ENCODE measurements at places on chromosomes 5 and 9. TPM values are rescaled to one million over a fixed set of nuclear protein-coding genes. Genes with fewer than 3 reads are reported as not detected.

GRCh38 chr5:92780057-92780456, 801.0 kb downstream of the NR2F1-AS1 start:
- no peak for DNase-seq

Gene TMOD1
- total RNA-seq = 0.09 TPM

Gene FAM221B
- total RNA-seq = not detected

GRCh38 chr9:133485531-133486260, 6.8 kb upstream of the SLC2A6 start:
- DNase-seq = no peak

Gene NFX1
- total RNA-seq = 36.3 TPM

GRCh38 chr9:126513159-126514036, 100.3 kb upstream of the LMX1B start:
- DNase-seq = no peak

Gene FBXL7
- 5.9 TPM for total RNA-seq

Gene MARVELD2
- total RNA-seq = 0.39 TPM

- DNase-seq = no peak
These were observed 380.3 kb downstream of the GADD45G start for GRCh38 chr9:89985068-89985467.

Gene TMC1
- total RNA-seq = 0.75 TPM

Gene SPINK4
- not detected for total RNA-seq

Gene PKD2L2
- total RNA-seq = not detected

GRCh38 chr5:36027711-36028110, 36.5 kb upstream of the UGT3A1 start:
- no peak for DNase-seq

Gene TIMD4
- total RNA-seq = not detected

DNA sequence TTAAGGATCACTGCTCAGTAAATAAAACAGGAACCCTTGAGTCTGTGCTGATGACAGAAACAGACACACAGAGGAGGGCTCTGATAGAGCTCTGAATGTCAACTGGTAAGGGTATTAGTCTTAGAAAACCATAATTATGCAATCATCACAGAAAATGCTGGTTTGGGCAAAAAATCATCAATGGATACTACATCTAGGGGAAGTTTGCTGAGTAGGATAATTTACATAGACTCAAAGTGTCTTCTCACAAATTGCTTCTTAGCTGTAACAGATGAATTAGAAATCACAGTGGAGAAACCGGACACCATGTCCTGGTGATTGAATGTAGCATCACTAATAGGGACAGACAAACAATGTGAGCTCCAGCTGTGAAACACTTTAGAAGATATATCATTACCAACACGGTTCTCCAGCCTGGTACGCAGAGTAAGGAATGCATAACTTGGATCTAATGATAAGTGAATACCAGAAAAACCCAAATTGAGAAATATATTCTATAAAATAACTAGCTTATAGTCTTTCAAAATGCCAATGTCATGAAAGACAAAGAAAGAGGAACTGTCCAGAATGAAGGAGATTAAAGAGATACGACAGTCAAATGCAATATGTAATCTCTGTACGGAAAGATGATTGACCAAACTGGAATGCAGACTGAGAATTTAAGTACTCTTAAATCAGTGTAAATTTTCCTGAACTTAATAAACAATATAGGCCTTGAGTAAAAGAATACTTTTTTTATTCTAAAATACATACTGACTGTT, 17.3 kb downstream of the CHD1 start:
- peak; percentile 89 for DNase-seq

DNA sequence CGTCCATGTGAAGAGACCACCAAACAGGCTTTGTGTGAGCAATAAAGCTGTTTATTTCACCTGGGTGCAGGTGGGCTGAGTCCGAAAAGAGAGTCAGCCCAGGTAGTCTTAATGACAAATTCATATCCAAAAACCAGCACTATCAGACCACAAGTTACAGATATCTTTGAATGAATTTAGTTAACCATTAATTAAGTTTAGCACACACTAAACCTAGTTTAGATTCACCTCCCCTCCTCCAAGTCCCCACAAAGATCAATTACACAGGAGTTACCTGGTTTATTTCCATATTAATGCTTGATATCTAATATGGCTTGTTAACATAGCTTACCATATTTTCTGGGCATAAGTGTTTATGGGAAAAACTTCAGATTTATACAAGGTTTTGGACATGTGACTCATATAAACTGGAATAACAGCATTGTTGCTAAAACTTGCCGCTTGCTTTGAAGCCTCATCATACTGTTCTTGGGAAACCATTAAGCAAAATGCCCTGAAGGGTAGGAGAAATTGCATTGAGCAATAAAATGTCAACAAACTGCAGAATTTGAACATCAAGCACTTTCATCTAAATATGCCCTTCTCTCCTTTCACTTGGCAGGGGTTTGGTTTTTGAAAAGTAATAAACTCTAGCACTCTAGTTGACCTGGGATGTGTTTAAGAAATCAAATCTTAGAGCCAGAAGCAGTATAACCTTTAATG, 166.9 kb downstream of the SNCAIP start:
- DNase-seq = no peak

- DNase-seq = no peak
These were observed 473 bp downstream of the ZBTB34 start for GRCh38 chr9:126860757-126861466.

DNA sequence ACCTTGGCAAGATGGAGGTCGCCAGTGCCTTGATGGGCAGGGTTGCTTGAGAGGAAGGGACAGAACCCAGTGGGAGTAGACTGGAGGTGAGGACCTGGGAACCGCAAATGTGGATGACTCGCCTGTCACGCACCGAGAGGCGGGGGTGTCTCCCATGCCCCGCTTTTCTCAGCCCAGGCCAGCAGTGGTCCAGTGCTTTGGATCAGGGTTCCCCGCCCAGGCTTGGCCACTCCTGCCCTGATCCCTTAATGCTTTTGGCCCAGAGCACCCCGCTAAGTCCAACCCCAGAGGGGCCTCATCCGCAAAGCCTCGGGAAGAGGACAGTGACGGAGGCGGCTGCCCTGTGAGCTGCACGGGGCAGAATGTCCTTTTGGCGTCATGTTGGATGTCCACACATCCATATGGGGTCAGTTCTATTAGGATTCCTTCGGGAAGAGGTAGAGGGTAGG, 2.4 kb downstream of the MRPS2 start:
- no peak for DNase-seq

Gene CHSY3
- not detected for total RNA-seq

- no peak for DNase-seq
These were observed 7.1 kb downstream of the RAPGEF1 start for GRCh38 chr9:131732636-131733289.

DNA sequence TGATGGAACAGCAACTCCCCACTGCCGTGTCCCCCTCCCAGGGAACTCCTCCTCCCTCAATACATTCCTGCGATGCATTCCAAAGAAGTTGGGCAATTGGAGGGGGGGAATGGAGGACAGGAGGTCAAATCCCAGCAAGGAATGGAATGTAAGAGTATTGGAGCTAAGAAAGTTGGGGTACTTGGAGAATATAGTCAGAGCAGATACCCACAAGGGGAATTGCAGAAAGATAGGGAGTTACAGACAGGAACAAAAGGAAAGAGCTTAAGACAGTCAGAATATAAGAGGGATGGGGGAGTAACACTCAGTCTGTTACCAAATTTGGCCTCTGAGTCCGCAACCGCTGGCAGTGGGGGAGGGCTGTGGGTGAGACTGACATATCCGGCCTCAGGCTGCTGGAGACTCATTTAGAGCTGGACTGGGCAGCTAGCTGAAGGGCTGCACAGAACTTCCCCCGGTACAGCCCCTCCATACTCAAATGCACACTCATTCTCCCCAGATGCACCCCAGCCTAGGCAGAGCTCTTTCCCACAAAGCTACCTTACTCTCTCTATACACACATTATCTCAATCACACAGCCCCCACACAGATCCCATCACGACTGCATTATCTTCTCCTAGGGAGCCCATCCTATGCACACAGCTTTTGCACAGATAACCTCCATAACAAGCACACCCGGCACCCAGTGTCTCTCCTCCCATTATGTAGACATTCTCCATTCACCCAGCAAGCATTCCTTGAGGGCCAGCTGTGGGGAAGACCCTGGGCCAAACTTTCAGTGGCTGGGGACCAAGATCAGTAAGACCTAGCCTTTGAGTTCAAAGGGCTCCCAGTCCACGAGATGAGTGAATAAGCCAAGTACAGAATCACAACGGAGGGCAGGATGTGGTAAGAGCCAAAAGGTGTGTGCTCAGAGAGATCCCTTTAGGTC, 3.7 kb downstream of the TLN1 start:
- DNase-seq = no peak

Gene ADAM19
- 1.7 TPM for total RNA-seq

Gene OR1J2
- not detected for total RNA-seq

Gene ANKDD1B
- total RNA-seq = not detected

DNA sequence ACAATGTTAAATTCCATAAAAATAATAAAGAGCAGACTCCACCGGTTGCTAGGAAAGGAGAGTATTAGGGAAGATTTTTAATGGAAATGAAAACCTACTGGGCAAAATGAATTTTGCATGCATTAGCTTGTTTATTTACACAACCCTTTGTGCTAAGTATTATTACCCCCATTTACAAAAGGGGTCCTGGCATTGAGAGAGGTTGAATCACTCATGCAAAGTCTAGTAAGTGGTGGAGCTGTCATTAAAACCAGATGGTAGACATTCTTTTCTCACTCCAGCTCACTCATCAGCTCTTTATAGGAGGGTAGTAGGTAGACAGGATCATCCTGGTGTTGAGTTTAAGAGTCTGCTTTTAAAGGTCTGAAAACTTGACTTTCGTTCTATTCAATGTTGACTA, 395.1 kb downstream of the PLK2 start:
- no peak for DNase-seq

DNA sequence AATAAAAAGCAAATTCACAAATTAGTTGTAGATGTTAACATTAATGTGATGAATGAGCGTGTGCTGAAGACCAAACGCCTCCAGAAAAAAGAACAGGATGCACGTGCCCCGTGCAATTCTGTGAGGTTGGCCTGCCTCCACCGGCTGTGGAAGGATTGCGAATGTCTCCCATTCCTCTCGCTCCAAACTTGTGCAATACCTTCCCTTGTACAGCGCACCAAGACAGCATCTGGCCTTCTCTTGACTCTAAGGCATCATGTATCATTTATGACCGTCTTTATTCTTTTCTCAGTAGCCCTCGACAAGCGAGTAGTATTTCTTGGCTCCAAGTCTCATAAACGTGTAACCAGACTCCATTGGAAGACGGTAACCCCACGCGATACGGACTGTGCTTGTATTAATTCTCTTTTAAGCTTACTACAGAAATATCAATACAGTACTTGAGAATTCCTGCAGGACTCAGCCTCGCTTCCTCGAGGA, 1.5 kb upstream of the TESK1 start:
- DNase-seq = no peak

DNA sequence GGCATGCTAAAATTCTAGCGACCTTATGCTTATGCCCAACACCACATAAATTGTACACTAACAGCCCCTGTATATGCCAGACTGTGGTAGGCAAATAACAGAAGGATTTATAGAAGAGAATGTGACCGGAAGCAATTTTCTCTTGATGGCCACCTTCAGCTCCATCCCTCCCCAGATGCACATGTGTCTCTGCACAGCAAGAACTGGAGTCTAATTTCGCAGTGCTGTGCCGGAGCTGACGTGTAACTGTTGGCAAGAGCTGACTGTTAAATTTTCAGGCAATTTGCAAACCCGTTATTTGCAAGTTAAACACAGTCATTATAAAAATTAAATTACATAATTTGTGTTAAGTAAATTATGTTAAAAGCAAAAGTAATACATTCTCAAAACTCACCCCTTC, 48.4 kb downstream of the PCA3 start:
- DNase-seq = peak; percentile 19

Gene FOXD4L5
- 0.13 TPM for total RNA-seq

DNA sequence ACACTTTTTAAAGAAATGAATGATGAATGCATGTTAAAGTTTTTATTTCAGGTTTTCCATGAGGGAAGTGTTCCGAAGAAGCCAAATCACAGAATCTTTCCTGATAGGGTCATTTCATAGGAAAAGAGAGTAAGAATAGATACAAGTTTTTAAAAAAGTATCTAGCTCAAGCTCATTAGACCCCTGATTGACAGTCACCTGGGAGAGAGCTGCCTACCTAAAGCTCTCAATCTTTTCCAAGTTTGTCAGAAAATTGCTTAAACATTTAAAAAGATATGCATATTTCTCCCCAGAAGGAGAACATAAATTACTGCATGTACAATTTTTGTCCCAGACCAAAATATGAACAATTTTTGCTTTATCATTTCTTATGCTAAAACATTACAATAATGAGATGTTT, 47.9 kb upstream of the CHSY3 start:
- DNase-seq = no peak

- DNase-seq = no peak
These were observed 744 bp downstream of the GMCL2 start for GRCh38 chr5:178186427-178186826.

DNA sequence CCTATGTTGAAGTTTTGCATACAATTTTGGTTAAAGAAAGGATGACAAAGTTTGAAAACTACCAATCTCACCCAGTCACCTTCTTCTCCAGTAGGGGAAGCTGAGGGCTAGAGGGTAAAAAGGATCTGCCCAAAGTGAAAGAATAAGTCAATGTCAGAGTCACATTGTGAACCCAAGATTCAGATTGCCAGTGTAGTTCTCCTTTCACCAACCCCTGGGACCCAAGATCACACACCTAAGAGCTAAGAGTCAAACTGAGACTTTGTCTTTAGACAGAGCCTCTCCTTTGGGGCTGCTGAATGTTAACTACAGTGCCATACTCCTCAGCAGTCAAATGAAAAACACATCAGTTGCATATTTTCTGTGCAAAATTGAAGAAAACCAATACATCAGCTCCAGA, 210.6 kb downstream of the ATP10B start:
- DNase-seq = no peak

- DNase-seq = no peak
These were observed 35.4 kb downstream of the PRLR start for GRCh38 chr5:35194635-35195471.

- no peak for DNase-seq
These were observed 45.8 kb upstream of the ERBIN start for GRCh38 chr5:65880496-65881072.

GRCh38 chr5:58075907-58076306, 384.0 kb downstream of the PLK2 start:
- no peak for DNase-seq

Measured in A673 (cell line).